ENCODE measurements at places on chromosomes 4 and X.

GRCh38 chrX:24981030-24981429, 34.7 kb downstream of the ARX start:
- DNase-seq: no peak

GRCh38 chr4:2255501-2256155, 6.3 kb downstream of the MXD4 start:
- peak; percentile 11 for DNase-seq

- no peak for DNase-seq
These were observed 113.4 kb downstream of the BCOR start for GRCh38 chrX:39984191-39984956.

- DNase-seq: no peak
These were observed 199.9 kb upstream of the NEIL3 start for GRCh38 chr4:177109769-177110168.

GRCh38 chrX:79270401-79270800, 96.7 kb downstream of the ITM2A start:
- peak; percentile 34 for DNase-seq

- DNase-seq: no peak
These were observed 71.6 kb upstream of the MAB21L2 start for GRCh38 chr4:150510176-150510865.

GRCh38 chr4:113644398-113644797, 117.1 kb downstream of the CAMK2D start:
- DNase-seq: no peak
